Aorta (tissue), 5 donors: ENCODE measurements at places on chromosomes 1 and 21. TPM values are rescaled to one million over a fixed set of nuclear protein-coding genes. Genes with fewer than 3 reads are reported as not detected.

NBPF4 gene
- total RNA-seq: 0.19 TPM

PEX14 gene
- total RNA-seq: 14.0 TPM

PTGFR gene
- total RNA-seq: 44.3 TPM

CSF1 gene
- total RNA-seq: 66.8 TPM

SPRR4 gene
- not detected for total RNA-seq

HMGCS2 gene
- not detected for total RNA-seq

FCRL6 gene
- total RNA-seq: 0.45 TPM

SEMA6C gene
- total RNA-seq: 8.1 TPM

SH2D1B gene
- total RNA-seq: 0.45 TPM

ADAM15 gene
- 129 TPM for total RNA-seq

CCDC185 gene
- total RNA-seq: not detected

BEND5 gene
- 6.6 TPM for total RNA-seq

STYXL2 gene
- 7.6 TPM for total RNA-seq

PCP4L1 gene
- 1.2 TPM for total RNA-seq

RNU1-3 gene
- 8,154 TPM for total RNA-seq

AKR7A2 gene
- total RNA-seq: 34.7 TPM

SEMA4A gene
- 20.0 TPM for total RNA-seq

AGL gene
- 15.7 TPM for total RNA-seq

TAS1R1 gene
- not detected for total RNA-seq

EPHA10 gene
- total RNA-seq: not detected

RHBG gene
- not detected for total RNA-seq

CFAP141 gene
- total RNA-seq: not detected

CELSR2 gene
- total RNA-seq: 1.6 TPM

TMIGD3 gene
- 4.0 TPM for total RNA-seq

MYOG gene
- total RNA-seq: not detected

DNAJC28 gene
- 2.7 TPM for total RNA-seq

MPL gene
- total RNA-seq: 0.52 TPM

FAM131C gene
- total RNA-seq: not detected

ASTN1 gene
- 0.33 TPM for total RNA-seq

RBM11 gene
- total RNA-seq: 1.7 TPM

RAB7B gene
- total RNA-seq: 11.4 TPM

THEM5 gene
- not detected for total RNA-seq

PTAFR gene
- 10.4 TPM for total RNA-seq

ZNF362 gene
- total RNA-seq: 36.2 TPM

FAM163A gene
- not detected for total RNA-seq

ORC1 gene
- total RNA-seq: 0.58 TPM

ICOSLG gene
- total RNA-seq: 3.1 TPM

IL24 gene
- not detected for total RNA-seq

PSEN2 gene
- 14.4 TPM for total RNA-seq

PTGER3 gene
- total RNA-seq: 32.7 TPM

OR2L2 gene
- 0.13 TPM for total RNA-seq

MTARC2 gene
- total RNA-seq: 33.9 TPM

SLFNL1 gene
- 0.69 TPM for total RNA-seq

CCDC190 gene
- 2.2 TPM for total RNA-seq

ZNF683 gene
- 0.65 TPM for total RNA-seq

FMO2 gene
- total RNA-seq: 183 TPM

AQP10 gene
- total RNA-seq: 0.26 TPM

AMY1A gene
- total RNA-seq: not detected

KRTAP7-1 gene
- not detected for total RNA-seq

NBPF10 gene
- 4.8 TPM for total RNA-seq

DNASE2B gene
- not detected for total RNA-seq

MACF1 gene
- total RNA-seq: 785 TPM

ELF3 gene
- total RNA-seq: 0.27 TPM

NOL9 gene
- total RNA-seq: 25.9 TPM

ACTA1 gene
- total RNA-seq: 46.8 TPM

IL12RB2 gene
- total RNA-seq: 5.3 TPM

LMX1A gene
- total RNA-seq: 0.84 TPM

URB1 gene
- total RNA-seq: 34.2 TPM

SELENBP1 gene
- 66.3 TPM for total RNA-seq
